ENCODE measurements at places on chromosomes 3 and 15.

DNA sequence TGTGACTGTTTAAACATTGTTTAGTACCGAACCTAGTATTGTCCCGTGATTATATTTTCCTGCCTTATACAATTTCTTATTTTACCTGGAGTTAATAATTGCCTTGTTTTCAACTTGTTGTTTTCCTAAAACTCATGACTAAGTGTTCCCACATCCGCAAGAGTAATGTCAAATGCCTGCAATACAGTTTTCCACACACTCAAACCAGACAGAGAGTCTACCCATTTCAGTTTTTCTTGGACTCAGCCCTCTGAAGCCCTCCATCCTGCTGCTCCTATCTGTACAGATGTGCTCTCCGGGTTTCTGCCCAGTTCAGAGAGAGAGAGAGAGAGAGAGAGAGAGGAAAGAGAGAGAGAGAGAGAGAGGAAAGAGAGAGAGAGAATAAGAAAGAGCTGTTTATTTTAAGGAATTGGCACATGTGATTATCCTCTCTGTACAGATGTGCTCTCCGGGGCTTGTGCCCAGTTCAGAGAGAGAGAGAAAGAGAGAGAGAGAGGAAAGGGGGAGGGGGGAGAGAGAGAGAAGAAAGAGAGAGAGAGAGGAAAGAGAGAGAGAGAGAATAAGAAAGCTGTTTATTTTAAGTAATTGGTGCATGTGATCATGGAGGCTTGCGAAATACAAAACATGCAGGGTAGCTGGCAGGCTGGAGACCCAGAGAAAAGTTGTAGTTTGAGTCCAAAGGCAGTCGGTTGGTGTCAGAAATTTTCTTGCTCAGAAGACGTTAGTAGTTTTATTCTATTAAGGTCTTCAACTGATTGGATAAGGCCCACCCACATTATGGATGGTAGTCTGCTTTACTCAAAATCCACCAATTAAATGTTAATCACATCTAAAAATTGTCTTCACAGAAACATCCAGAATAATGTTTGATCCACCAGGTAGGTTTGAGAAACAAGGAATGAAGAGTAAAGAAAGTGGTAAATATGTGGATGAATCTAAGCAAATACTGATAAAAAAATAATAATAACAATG is 104.1 kb upstream of the GOLGA8J start:
- peak; percentile 60 for DNase-seq

- DNase-seq, result no peak
These were observed 138.4 kb upstream of the NAALADL2 start for GRCh38 chr3:174720717-174721116.

DNA sequence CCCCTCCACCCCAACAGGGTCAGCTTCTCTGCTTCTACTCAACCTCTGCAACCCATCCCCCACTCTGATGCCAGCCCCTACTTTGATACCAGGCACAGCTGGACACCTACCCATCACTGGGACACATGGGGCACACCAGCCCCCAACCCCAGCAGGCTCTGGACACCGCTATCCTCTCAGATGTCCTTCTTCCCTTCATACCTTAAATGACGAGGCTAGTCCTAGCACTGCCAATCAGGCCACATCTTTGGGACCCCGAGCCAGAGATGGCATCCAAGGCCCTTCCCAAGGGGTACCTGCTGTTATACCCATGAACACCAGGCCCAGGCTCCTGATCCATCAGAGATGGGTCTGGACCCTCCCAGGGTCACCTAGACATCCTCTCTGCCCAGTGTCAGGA is 10.6 kb downstream of the POC1A start:
- no peak for DNase-seq

- no peak for DNase-seq
These were observed 133.8 kb downstream of the SPATA16 start for GRCh38 chr3:173007079-173007723.

DNA sequence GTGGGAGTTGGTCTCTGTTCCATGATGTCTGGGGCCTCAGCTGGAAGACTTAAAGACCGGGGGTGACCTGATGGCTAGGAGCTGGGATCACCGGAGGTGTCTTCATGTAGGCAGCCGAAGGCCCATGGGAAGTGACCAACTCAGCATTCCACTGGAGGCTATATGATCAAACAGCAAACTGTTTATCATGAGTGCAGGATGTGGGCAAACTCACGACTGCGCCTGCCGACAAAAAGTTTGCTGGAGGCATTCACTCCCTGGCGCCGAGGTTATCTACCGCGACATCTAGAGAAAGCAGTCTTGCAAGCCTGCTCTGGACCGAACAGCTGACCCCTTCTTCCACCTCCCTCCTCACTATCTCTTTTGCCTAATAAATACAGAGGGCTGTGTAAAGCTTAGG is 62.7 kb upstream of the NR2C2 start:
- no peak for DNase-seq

Measured in ELR (cell line).